Midbrain (tissue), 1 donor: ENCODE measurements at places on chromosomes 3 and 15.

DNA sequence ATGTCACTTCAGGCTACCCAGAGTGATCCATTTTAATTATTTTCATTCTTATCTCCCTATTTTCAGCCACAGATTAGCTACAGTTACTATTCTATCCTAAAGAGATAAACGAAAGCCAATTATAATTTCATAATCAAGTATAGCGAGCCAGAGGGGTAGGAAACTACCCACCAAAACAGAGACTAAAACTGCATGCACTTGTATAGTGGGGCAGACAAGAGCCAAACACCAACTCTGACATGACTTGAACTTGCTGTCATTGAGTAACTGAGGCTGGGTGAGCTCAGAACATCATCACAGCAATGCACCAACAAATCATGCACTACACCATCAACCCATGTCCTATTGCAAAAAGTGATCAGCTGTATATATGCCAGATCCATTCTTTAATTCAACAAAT, 64.8 kb downstream of the FBN1 start:
- DNase-seq: no peak

DNA sequence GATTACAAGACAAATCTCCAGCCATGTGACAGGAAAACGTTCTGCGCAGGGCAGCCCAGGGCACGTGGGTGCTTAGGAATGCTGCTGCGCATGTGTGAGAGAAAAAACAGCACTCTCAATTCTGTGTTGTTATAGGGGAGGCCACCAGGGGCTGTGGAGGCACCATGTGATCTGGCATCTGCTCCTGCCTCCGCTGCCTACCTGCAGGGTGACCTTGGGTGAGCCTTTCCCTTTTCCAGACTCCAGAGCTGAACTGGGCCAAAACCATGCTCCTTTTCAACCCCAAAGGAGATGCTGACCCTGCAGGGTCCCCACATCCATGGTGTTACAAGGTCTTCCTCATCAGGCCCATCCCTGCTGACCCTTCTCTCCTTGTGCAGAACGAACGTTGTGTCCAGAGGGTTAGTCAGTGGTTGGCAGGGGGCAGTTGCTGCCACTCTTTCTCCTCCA, 81.5 kb upstream of the RASGRF1 start:
- no peak for DNase-seq

DNA sequence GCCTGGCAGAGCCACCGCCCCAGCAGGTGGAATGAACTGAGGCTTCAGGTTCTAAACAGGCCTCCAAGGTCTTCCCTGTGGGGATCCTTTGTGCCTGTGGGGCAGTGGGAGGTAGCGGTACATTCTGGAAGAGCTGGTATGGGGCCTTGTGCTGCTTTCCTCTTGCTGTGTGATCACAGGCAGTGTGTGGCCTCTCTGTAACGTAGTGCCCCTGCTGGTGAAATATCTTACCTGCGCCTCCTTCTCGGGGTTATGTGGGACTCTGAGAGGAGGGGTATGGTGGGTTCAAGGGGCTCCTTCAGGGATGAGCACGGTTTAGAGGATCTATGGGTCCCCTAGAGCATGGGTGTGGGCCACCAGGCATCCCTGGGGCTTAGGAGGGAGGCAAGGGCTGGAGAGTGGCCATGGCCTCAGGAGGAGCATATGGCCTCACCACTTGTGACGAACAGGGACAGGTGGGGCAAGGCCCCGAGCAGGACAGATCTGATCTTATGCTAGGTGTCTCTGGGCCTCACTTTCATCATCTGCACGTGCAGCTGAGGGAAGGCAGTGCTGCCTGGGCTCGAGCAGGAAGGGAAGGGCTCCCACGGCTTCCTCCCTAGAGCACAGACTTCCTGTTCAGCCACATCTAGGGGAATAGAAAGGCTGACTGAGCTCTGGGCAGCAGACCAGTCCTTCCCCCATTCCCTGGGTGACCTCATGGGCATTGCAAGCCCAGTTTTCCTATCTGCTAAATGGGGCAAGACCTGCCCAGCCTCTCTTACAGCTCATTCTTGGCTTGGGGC, 1.9 kb upstream of the ALS2CL start:
- peak; percentile 47 for DNase-seq

DNA sequence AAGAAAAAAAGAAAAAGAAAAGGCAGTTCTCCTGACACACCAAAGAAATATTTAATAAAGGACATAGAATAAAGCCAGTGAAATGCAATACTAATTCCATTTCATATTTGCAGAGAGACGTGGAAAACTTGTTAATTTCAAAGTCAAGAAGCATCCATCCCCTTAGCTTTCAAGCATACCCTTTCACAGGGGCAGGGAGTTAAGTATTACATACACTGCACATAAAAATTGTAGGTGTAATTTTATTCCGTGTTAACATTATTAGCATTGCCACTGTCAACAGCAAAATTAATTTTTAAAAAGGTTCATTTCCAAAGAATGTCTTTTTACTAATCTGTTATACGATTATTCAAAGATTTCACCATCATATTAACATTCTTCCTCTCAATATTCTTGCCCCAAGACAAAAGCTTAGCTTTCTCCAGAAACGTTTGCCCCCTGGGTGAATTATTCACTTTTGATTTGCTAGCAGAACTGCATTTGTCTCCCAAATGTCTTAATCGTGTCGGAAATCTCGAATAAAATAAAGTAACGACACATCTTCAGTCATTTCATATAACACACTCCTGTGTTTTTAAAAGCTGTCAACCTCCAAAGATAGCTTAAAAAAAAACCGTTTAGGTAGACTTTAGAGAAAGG, 517.9 kb downstream of the MECOM start:
- no peak for DNase-seq

GRCh38 chr3:52144796-52145735, 9.2 kb downstream of the POC1A start:
- DNase-seq: no peak

DNA sequence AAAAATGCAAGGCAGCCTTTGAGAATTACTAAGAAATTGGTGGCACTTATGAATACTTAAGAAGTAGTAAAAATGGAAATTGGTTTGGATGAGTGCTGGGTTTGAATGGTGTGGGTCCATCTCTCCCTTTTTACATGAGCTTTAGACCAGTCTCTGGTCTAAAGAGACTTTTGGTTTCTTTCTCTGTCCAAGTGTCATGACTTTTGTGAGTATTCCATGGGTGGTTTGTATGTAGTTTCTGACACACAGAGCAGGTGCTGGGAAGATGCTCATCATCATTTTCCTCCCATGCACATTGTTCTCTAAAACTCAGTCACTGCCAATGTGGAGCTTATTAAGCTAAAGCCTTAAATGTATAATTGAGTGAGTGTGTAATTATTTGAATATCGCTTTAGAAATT, 63.5 kb downstream of the KAT2B start:
- DNase-seq: no peak

DNA sequence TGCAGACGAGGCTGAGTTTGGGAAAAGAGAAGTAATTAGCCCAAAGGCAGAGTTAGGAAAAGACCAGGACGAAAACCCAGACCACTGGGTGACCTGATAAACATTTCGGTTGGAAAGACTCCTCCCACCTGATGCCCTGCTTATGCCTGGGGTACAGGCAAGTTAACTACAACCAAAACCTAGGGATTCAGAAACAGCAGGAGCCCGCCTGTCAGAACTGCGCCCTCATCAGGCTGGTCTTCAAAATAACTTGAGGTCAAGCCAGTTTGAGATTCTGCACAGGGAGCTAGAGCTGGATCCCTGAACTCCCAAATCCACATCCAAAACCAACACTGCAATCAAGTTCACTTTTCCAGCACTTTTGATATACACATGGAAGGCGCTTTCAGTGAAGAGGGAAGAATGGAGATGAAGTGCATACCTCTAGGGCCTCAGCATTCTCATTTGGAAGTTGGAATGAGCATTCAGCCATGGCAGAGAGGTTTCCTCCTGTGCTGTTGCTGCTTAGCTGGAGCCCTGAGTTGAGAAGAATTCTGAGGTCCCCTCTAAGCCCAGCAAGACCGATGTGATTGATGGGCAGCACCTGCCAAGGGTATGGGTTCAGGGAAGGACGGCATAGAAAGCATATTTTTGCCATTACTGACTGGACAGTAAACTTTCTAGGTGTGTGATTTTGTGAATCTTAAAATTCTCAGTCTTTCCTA, 11.6 kb downstream of the TSEN2 start:
- DNase-seq: no peak

DNA sequence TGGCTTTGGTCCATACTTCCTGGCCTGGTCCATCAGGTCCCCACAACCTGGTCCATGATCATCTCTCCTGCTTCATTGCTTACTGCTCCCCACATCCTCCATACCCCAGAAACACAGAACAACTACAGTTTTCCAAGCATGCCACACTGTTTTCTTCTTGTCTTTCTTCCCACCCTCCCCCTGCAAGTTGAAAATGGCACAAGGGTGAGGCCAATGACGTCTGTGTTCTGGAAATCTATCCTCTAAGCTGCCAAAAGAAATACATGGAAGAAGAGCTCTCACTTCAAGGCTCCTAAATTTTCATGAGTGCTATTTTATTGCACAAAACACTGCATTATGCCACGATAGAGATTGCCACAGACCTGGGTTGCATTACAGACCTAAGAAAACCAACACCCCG, 404.4 kb downstream of the VPS13C start:
- DNase-seq: no peak

GRCh38 chr3:179942553-179943075, 94.1 kb downstream of the PEX5L start:
- DNase-seq: no peak

- DNase-seq: no peak
Observed at GRCh38 chr15:76546805-76547204, 210.2 kb downstream of the ISL2 start.

- no peak for DNase-seq
Observed at GRCh38 chr3:127542441-127542952, 48.0 kb downstream of the TPRA1 start.

DNA sequence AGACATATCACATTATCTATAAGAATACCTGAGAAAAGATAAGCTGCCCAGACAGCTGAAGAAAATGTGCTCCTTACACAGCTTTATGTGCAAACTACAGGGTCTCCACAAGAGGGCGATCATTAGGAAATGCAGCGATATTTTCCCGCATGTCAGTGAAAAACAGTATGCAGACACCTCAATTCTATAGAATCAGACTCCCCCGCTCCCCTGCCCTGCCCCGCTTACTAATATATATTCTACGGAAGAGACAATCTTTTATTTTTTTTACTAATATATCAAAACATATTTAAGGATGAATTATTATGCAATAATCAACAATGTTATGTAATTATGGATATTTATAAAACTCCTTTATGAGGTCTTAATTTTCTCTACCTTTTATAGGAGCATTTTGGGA, 681.3 kb downstream of the ROBO1 start:
- DNase-seq: peak; percentile 43
